Kidney epithelial cell (primary cell): ENCODE measurements at places on chromosomes 6 and 20. TPM values are rescaled to one million over a fixed set of nuclear protein-coding genes. Genes with fewer than 3 reads are reported as not detected.

The ACAT2 gene
- 26.6 and 34.1 TPM in 2 replicates for total RNA-seq

The PLEKHG1 gene
- 27.8 and 52.9 TPM in 2 replicates for total RNA-seq

- no peak for DNase-seq
Observed at GRCh38 chr20:47758517-47759450, 26.5 kb downstream of the SULF2 start.

DNA sequence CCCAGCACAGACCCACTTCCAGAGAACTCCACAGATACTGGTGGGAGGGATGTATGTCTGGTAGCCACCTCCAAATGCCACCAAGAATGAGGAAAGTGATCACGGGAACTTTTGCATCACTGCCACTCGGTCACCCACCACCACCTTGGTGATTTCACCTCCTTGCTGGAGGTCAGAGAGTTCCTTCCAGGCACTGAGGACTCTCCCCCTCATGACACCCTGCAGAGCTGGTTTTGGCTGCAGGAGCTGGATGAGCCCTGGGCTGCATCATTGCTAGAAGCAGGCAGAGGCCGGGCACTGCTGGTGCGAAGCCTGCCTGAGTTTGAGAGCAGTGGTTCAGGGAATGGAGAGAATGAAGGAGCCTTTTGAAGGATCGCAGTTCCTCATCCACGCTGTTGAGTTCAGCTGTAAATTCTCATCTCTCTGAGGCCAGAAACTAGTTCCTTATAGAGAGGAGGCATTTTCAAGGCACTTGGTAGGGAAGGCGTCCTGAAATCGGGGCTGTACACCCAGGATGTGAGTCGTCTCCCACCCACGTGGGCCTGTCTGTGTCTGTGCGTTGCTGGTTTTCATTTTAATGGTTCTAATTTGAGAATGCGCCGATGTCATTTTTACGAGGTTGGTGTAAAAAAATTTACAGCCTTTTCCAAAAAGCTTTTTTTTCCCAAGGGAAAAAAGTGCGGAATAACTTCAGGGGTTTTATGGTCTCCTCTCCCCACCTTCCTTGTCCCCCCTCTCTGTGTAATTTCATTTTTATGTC is 25.0 kb downstream of the FOXP4 start:
- DNase-seq, result no peak

GRCh38 chr6:3323148-3323547 is 64.4 kb downstream of the PSMG4 start:
- no peak for DNase-seq
